ENCODE measurements at places on chromosomes 6 and 20. TPM values are rescaled to one million over a fixed set of nuclear protein-coding genes. Genes with fewer than 3 reads are reported as not detected.

The SLC17A2 gene
- not detected for total RNA-seq

The FAXC gene
- 0.20 TPM for total RNA-seq

The CFAP206 gene
- total RNA-seq = 0.20 TPM

The LPIN3 gene
- total RNA-seq = 3.7 TPM

The TFAP2C gene
- total RNA-seq = not detected

The MAPK14 gene
- total RNA-seq = 38.0 TPM

Data from mammary microvascular endothelial cell (primary cell).